ENCODE measurements at places on chromosomes 5 and 9.

DNA sequence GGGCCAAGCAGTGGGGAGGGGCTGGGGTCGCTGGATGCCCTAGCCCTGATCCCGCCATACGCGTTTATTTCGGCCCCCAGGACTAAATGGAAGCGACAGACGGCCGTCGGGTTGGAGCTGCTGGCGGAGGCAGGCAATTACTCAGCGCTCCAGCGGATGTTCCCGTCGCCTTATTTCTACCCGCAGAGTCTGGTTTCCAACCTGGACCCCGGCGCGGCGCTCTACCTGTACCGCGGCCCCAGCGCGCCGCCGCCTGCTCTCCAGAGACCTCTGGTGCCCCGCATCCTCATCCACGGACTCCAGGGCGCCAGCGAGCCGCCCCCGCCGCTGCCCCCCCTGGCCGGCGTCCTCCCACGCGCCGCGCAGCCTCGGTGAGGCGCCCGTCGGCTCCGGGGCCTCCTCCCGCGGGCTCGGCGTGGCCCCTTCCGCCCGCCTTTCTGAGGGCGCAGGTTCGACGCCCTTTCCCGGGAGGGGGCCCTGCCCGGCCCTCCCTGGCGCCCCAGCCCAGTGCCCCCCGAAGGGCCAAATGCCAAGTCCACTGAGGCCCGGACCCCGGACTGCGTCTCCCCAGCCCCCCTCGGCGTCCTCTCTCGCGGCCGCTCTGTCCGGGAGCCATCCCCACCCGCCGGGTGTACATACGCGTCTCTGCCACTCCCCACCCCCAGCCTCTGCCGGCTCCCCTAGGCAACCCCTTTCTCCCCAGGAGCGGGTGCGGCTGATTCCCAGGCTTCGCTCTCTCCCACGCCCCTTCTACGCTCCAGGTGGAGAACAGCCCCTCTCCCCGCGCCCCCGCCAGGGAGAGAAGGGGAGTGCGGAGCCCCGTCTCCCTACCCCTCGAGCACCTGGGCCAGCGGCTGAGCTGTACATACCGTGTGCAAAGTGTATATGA lies 7.0 kb downstream of the BARHL1 start:
- DNase-seq, result no peak

DNA sequence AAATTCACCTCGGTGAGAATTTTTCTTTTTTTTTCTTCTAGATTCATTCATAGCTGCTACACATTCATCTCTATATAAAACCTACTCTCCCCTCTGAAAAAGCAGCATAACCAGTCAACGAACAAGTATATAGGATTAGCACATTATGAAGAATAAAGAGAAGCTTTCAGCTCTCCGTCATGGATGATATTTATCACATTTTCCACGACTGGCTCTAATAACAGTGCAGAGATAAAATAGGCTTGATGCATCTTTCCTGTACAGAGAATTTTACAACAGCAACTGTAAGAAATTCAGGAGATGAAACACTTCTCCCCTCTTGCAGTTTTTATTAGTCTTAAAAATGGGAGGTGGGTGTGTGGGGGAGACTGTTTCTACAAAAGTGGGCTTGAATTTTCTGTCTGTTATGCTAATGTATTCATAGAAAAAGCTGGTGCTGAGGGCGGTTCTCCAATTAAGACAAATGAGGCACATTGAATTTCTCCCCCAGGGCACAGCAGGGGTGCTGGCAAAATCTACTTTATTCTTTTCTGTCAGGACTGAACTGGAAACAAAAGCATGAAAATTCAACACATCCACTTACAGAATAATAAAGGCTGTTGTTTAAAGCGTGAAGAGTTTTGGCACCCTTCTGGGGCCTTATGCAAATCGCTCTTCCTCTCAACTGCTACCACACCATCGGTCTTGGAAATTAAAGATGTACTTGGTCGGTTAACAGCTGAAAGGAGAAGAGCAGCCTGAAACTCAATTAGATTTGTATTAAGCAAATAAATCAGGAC lies 233.9 kb upstream of the ZNF608 start:
- DNase-seq, result peak; percentile 59

GRCh38 chr9:16046713-16047112 lies 493.9 kb downstream of the CCDC171 start:
- no peak for DNase-seq

DNA sequence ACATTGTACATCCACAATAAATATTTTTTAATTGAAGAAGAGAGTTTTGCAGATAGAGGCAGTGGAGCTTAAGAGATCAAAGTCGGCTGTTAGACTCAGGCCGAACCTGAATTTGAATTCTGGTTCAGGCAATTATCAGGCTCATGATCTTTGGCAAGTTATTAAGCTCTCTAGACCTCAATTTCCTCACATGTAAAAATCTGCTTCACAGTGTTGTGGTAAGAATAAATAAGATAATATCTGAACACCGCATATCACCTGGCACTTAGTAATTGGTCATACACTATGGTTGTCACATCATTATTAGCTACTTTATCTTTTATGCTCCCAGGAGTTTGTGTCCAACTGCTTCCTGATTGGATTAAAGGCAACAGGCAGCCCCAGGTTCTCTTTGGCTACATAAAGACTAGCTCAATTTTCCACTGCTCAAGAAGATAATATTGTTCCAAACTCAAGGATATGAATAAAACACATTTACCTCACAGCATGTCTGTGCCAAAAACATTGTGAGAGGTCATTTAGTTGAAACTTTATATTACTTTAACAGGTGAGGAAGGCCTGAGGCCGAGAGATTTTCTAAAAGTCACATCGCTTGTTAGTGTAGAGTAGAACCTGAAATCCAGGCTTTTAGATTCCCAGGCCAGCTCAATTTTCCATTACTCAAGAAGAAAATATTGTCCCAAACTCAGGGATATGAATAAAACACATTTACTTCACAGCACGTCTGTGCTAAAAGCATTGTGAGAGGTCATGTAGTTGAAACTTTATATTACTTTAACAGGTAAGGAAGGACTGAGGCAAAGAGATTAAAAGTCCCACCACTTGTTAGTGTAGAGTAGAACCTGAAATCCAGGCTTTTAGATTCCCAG lies 289.2 kb upstream of the PTGER4 start:
- no peak for DNase-seq

- no peak for DNase-seq
These were observed 1.2 kb upstream of the PHYHD1 start for GRCh38 chr9:128919402-128920089.

- no peak for DNase-seq
These were observed 101.8 kb downstream of the FGF18 start for GRCh38 chr5:171521219-171521633.

- DNase-seq, result no peak
These were observed 95.3 kb downstream of the RGS3 start for GRCh38 chr9:113558632-113559502.

GRCh38 chr5:77015938-77016569 lies 14.2 kb upstream of the AGGF1 start:
- peak; percentile 4 for DNase-seq

- DNase-seq, result no peak
These were observed 139.6 kb downstream of the MTX3 start for GRCh38 chr5:79851391-79851863.

- no peak for DNase-seq
These were observed 84.8 kb upstream of the PAM start for GRCh38 chr5:102670224-102670836.

GRCh38 chr5:131521252-131521651 lies 113.8 kb downstream of the RAPGEF6 start:
- no peak for DNase-seq

- peak; percentile 46 for DNase-seq
These were observed 149.6 kb downstream of the DROSHA start for GRCh38 chr5:31382051-31382878.

- DNase-seq, result no peak
These were observed 8.8 kb downstream of the CAMK4 start for GRCh38 chr5:111233052-111233374.

DNA sequence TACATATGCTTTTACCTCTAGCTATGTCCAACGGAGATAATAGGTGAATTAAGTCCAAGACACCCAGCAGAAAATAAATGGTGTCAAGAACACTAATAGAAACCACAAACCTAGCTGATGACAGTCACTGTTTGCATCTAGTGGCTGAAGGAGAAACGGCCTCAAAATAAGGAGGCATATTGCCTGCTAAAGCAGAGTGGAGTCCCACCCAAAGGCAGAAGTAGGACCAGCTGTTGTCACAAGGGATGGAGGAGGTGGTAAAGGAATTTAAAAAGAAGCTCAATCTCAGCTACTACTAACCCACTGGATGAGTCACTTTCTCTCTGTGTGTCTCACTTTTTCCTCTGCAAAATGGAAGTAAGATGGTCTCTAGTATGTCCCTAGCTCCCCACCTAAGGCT lies 224.3 kb downstream of the GRIA1 start:
- no peak for DNase-seq

DNA sequence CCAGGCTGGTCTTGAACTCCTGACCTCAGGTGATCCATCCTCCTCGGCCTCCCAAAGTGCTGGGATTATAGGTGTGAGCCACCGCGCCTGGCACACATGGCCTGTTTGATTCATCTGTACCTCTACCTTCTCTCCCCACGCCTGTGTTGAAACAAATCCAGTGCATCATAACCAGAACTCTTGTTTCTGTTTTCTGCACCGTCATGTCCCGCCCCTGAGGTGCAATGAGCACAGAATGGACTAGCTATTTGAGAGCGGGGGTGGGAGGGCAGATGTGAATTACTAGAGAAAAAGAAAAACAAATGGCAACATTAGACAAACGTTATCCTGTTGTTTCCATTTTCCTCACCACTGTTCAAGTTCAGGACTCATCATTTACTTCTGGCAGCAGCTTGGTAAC lies 10.7 kb upstream of the FAM193B start:
- DNase-seq, result no peak

- DNase-seq, result no peak
These were observed 48.6 kb downstream of the AMBP start for GRCh38 chr9:114029311-114030170.

GRCh38 chr5:27962198-27962597 lies 923.8 kb upstream of the CDH9 start:
- DNase-seq, result no peak

GRCh38 chr9:2634153-2634552 lies 12.6 kb downstream of the VLDLR start:
- DNase-seq, result no peak

DNA sequence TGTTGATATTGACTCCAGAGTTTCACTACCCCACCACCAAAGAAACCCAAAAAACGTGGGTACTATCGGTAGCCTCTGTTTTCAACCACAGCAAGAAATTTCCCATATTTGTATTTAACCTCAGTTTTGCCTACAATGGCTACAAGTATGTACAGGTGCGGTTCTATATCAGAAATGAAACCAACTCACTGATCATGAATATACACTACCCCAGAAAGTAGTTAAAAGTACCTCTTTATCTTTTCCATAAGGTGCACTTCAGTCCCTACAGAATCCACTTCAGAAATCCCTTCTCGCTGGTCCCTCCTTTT lies 140.6 kb upstream of the SLC12A2 start:
- DNase-seq, result no peak

DNA sequence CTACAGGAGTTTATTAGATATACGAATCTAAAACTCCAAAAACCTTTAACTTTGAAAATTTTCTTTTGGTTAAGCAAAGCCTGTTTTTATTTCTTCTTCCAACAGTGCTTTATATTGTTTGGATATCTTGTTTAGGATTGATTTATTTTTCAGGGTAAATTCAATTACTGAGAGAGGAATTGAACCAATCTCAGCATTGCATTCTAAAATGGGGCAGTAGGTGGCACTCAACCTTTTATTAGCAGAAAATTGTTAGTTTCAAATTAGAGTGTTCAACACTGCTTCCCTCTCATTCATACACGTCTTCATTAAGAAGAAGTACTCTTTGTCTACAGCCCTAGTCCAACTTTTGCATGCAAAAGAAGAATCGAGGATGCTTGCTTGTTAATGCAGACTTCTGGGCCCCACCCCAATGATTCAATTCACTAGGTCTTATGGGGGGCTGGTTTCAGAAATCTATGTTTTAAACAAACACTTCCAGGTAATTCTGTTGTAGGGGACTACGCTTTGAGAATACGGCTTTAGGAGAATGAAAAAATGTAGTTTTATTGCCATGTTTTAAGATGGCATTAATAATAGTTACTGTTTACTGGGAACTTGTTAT lies 26.6 kb downstream of the MRPL22 start:
- no peak for DNase-seq

GRCh38 chr5:78929833-78930232 lies 55.3 kb downstream of the ARSB start:
- no peak for DNase-seq

DNA sequence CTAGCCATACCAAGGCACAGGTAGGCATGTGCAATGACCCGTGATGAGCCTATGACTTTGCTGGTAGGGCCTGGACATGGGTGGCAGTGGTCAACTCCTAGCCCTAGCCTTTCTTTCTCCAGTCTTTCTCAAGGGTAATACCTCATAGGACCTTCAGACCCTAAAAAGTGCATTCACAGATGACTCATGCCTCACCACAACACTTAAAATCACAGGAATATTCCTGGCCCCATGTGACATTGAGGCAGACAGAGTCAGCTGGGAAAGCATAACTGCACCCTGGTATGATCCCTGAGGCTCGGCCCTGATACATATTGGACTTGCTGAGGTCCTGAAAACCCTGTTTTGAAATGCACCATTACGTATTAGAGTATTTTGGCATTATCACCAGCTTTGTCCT lies 449.5 kb downstream of the HINT1 start:
- DNase-seq, result no peak

GRCh38 chr9:13575558-13575957 lies 296.1 kb upstream of the MPDZ start:
- DNase-seq, result no peak

DNA sequence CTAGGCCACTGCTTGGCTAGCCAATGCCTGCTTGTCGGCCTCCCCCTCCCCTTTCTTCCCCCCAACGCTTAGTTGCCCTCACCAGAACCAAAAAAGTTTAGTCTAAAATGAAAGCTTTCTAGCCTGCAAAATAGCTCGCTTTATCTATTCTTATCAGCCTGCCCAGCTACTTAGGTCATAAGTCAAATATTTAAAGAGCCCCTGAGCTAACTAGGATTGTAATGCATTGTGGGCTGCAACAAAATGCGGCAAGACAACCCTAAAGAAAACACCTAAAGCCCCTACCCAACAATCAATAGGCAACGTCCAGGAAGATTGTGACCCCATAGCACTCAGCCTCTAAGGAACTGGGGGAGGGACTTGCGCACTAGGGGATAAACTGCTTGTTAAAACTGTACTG lies 38.6 kb upstream of the PCSK5 start:
- DNase-seq, result no peak

DNA sequence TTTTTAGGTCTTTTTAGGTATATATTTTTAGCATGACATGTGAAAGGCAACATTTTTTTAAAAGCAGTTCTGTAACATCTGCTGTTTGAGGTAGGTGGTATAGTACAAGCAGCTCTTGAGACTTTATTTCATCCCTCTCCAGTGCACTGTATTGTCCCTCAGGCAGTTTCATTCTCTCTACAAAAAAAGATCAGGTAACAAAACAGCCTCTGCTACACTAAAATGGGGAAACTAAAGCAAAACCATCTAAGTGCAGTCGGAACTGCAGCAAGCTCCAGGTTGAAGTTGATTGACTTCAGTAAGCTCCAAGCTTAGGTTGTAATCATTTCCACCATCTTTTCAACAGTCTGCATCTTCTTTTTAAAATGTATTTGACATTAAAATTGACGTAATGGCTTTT lies 195.6 kb downstream of the DEPDC1B start:
- no peak for DNase-seq

All from neuronal stem cell (in vitro differentiated cells).